Psoas muscle (tissue), 8 donors: ENCODE measurements at places on chromosomes 1 and 21.

DNA sequence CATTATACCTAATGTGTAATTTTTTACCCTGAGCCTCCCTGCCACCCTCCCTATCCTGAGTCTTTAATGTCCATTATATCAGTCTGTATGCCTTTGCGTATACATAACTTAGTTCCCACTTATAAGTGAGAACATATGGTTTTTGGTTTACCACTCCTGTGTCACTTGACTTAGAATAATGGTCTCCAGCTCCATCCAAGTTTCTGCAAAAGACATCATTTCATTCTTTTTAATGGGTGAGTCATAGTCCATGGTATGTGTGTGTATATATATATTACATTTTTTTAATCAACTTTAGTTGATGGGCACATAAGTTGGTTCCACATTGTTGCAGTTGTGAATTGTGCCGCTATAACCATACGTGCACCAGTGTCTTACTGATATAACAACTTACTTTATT, 477.1 kb upstream of the NEGR1 start:
- no peak for DNase-seq

- DNase-seq, result no peak
Measured at GRCh38 chr1:5502311-5503194, 489.7 kb downstream of the NPHP4 start.

GRCh38 chr1:35097224-35097623, 18.0 kb downstream of the ZMYM1 start:
- no peak for DNase-seq

DNA sequence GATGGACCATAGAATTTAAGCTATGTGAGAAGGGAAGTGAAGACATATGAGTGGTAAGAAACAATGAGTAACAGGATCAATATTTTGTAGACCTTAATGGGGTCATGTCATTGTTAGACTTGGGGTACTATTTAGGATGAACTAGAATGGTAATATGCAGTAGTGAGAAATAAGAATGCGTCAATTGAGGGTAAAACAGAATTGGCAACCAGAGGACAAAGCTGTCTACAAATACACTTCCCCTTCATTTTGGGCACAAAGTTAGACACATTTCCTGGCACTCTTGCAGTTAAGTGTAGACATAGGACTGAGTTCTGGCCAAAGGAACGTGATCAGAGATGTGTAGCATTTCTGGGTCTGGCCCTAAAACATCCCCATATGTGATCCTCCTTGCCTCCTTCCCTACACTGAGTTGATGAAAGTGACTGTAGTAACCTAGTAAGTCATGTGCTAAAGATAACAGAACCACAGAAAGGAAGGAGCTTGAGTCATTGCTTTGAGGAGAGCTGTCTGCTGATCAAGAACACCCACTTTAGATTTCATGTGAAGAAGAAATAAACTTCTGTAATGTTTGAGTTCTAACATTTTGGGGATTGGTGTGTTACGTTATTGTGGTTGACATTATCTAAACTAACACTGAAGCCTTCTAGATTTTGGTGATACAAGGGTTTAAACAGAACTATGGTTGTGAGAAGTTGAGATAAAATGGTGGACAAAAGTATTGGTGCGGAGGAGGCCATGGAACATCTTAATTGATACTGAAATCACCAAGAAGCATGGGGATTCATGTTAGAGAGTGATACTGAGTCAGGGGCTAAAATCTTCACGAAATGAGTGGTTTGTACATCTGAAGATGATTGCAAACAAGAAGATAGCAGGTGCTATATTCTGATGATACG, 41.7 kb downstream of the CD55 start:
- DNase-seq, result no peak

- DNase-seq, result no peak
Measured at GRCh38 chr1:150262388-150263320, 5.1 kb downstream of the CA14 start.

DNA sequence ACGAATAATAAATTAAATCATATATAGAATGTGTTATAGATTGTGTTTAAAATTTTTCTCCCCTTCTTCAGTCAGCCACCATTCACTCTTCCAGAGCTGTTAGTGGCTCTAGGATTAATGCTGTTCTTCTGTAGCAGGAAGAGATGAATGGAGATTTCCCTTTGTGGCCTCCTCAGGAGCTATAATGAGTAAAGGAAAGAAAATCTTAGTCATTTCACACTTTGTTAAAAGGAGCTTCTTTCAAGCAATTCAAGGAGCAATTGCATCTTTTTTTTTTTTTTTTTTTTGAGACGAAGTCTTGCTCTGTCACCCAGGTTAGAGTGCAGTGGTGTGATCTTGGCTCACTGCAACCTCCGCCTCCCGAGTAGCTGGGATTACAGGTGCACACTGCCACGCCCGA, 23.7 kb upstream of the TMCO2 start:
- DNase-seq, result no peak

- DNase-seq, result no peak
Measured at GRCh38 chr1:94552071-94552586, 10.6 kb upstream of the F3 start.

DNA sequence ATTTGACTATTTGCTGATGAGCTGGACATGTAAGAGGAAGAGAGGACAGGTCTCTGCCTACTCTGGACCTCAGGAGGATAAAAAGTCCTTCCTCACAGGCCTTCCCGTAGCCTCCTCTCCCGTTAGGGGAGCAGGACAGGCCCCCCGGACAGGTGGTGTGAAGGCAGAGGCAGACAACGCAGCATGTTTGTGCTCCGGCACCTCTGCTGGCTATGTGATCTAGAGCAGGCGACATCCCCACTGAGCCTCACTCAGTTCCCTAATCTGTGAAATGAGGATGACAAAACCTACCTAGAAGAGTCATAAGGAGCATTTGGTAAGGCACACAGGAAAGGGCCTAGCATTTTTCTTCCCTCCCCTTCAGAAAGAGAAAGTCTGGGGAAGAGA, 34.8 kb downstream of the KIAA1614 start:
- no peak for DNase-seq

GRCh38 chr21:33975548-33976081, 60.0 kb upstream of the ATP5PO start:
- DNase-seq, result no peak

- no peak for DNase-seq
Measured at GRCh38 chr1:153362187-153362775, 4.6 kb downstream of the S100A9 start.

DNA sequence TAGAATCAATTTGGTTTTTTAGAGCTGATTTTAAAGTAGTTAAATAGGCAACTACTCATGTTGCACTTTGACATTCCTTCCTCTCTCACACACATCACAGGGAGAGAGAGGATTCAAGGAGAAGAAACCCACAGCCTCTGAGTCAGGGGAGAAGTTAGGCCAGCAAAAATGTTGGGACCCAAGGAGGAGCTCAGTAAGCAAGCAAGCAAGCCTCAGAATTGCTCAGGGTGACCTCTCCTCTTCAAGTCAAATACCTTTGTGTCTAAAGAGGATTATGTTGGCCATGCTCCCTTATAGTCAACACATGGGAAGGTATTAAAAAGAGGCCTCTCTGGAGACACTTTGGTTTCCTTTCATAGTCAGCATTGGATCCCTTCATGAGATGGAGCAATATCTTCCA, 80.5 kb upstream of the WARS2 start:
- DNase-seq, result no peak

DNA sequence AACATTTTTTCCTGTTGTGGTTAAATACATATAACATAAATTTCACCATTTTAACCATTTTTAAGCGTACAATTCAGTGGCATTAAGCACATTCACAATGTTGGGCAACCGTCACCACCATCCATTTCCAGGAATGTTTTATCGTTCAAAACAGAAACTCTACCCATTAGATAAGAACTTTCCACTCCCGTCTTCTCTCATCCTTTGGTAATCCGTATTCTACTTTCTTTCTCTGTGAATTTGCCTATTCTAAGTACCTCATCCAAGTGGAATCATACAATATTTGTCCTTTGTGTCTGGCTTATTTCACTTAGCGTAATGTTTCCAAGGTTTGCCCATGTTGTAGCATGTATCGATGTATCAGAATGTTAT, 336.0 kb downstream of the RRAGC start:
- DNase-seq, result no peak

DNA sequence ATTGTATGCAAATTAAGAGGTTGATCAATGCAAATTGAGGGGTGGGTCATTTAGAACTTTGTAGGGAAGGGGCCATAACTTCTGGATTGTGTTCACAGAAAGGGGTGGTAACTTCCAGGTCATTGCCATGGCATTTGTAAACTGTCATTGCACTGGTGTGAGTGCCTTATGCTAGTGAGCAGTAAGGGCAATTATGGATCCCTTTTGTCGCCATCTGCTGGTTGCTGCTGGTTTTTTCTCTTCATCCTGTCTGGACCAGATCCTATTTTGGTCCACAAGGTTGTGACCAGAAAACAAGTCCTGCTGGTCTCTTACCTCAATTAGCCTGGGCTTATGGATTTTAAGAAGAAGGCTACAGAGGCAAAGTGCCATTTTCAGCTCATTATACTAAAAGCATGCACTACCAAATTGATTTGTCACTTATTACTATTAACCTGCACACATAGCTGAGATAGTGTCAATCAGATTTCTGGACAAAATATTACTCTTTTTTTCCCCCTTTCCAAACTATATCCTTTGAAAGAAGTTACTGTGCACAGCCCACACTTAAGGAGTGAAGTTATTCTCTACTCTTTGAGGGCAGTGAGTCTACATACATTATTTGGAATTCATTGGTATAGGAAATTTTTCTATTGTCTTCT, 196.2 kb downstream of the ZC3H11B start:
- DNase-seq, result peak; percentile 29

GRCh38 chr1:115436596-115436995, 98.5 kb upstream of the NGF start:
- no peak for DNase-seq

DNA sequence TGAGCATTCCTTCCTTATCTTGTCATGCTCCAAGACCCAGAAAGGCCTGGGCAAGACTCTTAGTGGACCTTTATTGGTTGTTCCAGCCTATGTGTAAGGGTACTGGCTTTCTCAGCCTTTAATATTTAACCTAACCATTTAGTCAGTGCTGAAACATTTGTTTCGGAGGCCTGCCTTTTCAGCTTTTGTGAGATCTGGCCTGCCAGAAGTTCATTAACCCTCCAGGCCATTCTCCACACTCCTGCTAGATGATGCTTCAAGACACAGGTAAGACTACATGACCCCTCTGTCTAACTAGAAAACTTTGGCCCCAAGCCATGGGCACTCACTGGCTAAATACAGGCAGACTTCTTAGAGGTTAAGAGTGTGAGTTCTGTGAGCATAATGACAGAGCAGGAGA, 138.4 kb upstream of the ZP4 start:
- DNase-seq, result no peak

GRCh38 chr1:34984435-34984792, 733 bp downstream of the TMEM35B start:
- no peak for DNase-seq

DNA sequence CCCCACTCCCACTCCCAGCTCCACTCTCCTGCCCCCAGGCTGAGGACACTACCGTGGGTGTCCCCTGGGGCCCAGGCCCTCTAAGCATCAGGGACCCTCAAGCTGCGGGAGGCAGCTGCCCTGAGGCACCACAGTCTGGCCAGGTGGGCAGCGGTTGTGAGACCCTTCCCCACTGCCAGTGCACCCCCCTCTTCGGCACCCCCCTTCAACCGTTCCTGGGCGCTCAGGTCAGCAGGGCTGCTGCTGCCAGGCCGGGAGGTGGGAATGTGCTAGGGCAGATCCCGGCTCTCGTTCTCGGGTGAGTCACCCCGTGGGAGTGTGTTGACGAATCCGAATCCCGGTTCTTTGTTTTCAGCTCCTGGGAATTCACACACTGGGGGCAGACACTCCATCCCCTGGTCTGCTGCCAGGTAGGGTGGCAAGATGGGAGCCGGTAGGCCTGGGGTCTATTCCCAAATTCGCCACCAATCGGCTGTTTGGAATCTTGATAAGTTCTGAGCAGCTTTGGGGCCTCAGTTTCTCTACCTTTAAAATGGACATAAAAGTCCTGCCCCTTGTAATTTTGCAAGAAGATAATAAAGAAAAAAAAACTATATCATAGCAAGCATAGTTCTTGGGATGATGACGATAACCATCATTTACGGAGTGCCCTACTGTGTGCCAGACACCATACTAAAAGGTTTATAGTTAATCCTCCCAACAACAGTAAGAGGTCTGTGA, 28.5 kb upstream of the CASZ1 start:
- no peak for DNase-seq
